ENCODE measurements at places on chromosomes 1 and 21.

GRCh38 chr1:98355656-98356383 is 305.7 kb upstream of the SNX7 start:
- no peak for DNase-seq

GRCh38 chr1:82830690-82831380 is 1030.1 kb downstream of the ADGRL2 start:
- DNase-seq = no peak

DNA sequence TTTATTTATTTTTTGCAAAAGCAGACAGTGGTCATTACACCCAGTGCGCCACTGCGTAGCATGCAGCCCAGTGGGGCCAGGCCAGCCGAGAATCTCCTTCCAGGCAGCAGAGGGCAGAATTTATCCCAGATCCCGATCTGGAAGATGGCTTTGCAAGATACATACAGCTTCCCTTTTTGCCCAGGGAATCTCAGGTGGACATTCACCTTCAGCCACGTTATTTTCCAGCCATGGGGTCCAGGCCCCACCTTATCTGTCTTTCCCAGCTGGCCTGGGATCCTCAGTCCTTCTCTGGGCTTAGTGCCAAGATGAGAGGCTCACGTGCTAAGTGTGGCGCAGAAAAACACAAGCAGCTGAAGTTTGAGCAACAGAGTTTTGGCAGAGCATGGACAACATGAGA is 123.6 kb downstream of the AJAP1 start:
- no peak for DNase-seq

GRCh38 chr1:201424146-201424545 is 2.6 kb upstream of the TNNI1 start:
- no peak for DNase-seq

GRCh38 chr1:157278383-157279137 is 140.4 kb upstream of the ETV3 start:
- no peak for DNase-seq

DNA sequence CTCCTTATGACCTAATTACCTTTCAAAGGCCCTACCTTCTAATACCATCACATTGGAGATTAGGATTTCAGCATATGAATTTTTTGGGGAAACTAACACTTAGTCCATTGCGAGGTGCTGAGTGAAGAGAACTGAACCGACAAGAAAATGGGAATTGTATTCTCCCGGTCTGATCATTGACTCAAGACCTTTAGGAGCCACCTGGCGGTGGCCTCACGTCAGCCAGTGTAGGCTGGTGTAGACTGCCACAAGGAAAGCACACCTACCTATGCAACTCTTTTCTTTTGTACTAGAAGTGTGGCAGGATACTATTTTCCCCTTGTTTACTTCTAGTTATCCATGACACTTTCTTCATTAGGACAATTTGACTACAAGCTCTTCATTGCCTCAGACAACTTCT is 333.5 kb upstream of the B3GALT2 start:
- no peak for DNase-seq

- DNase-seq = no peak
Measured at GRCh38 chr1:64986903-64987871, 20.8 kb upstream of the JAK1 start.

GRCh38 chr1:184975208-184975870 is 1.0 kb upstream of the NIBAN1 start:
- no peak for DNase-seq

- no peak for DNase-seq
Measured at GRCh38 chr1:151920149-151920548, 10.8 kb upstream of the THEM4 start.

DNA sequence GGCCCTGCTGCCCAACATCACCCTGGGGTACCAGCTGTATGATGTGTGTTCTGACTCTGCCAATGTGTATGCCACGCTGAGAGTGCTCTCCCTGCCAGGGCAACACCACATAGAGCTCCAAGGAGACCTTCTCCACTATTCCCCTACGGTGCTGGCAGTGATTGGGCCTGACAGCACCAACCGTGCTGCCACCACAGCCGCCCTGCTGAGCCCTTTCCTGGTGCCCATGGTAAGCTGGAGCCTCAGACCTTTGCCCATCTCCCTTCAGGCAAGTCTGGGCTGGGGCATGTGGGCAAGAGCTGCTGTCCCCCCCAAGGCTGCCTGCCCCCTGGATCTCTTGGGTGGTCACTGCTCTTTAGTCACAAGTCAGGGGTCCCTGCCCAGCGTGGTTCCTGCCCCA is 8.8 kb upstream of the ZBTB48 start:
- DNase-seq = no peak

- no peak for DNase-seq
Measured at GRCh38 chr1:28229996-28230395, 2.8 kb downstream of the DNAJC8 start.

GRCh38 chr1:38563942-38564735 is 295.4 kb downstream of the RRAGC start:
- DNase-seq = no peak

DNA sequence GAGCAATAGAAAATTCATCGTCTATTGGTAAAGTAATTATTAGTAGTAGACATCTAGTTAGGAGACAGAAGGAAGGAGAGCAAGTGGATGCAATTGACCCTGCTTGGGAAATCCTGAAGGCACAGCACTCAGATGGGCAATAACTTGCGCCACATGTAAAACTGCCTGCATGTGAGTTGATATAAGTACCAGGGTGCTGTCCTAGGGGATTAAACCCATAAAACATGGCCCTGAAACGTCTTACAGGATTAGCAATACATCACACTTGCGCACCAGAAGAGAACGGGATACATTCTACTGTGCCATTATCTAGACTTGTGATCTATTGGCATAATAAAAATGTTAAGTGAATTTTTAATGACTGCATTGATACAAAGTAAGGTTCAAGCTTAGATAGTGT is 277.5 kb upstream of the LYPLAL1 start:
- DNase-seq = no peak

DNA sequence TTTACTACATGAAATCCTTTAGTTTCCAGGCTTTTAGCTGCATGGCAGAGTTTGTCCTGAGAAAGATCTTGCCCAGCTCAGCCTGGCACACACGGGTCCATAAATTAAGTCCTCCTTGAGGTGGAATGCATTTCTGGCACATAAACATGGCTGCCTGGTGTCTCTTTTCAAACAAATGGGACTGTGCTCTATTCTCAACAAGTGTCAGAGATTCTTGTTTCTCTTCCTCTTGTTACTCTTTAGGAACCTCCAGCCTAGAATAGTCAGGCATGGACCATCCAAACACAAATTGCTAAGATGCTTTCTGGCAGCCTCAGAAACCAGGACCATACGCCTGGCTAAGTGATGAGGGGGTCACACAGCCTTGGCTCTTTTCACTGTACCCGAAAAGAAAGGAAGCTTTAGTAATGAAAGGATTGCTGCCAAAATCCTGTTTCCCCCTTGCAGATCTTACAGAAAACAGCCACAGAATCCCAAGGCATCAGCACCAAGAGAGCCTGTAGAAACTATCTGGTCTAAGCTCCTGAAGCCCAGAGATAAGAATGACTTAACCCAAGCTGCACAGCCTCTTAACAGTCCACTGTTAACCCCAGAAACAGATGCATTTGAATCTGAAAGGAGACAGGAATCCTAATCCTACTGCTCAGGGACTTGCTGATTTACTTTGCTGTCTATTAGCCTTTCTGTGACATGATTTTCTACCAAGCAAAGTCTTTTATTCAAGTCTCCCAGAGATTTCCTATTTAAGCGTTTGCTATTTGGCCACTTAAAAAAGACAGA is 31.9 kb upstream of the NRDC start:
- no peak for DNase-seq

DNA sequence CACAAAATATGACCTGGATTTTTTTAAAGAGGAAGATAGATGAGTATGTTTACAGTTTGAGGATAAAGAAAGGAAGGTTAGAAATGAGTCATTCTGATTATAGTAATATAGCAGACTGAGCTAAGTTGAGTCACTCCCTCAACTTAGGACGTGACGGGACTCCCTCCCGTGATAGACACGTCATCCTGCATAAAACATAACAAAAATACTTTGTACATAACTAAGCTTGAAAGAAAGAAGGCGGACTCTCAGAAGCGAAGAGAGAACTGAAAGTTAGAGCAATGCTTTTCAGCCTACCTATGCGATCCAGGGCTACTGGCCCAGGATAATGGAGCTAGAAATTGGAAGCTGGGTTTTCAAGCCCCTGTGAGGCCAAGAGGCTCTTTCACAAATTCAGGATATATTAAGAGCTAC is 53.0 kb upstream of the DESI2 start:
- peak; percentile 88 for DNase-seq

DNA sequence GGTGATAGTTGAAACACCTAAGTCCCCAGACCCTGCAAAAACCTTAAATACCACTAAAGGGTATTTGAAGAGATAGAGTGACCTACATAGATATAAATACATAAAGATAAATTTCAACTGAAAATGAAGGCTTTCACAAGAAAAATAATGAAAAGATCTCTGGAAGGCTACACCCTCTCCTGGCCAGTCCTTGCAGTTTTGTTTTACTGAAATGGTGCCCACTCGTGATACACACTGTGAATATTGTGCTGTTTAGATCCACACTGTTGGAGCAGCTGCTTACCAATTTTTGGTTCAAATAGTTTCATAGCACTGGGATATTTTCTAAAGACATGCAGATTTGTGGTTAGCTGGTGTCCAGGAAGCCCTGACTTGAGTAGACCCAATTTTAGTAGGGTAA is 31.5 kb upstream of the RNF187 start:
- no peak for DNase-seq

- no peak for DNase-seq
Measured at GRCh38 chr21:22885079-22885478, 1886.9 kb downstream of the NCAM2 start.

DNA sequence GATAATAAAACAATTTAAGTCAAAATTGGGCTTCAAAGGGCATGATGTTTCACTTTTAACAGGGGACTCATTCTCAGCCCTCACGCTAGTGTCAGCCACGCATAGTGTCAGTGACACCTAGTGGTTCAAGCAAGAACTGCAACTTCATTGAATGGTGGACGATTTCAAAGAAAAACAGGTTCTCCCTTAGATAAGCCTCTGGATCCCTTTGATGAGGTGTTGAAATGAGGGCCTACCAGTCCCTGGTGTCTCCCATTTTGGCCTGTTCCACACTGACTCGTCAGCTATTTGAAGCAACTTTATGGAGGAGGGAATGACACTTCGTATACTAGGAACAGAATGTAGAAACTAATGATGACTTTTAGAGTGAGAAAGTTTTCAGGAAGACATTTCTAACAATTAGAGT is 56.2 kb downstream of the FCRL5 start:
- peak; percentile 48 for DNase-seq

DNA sequence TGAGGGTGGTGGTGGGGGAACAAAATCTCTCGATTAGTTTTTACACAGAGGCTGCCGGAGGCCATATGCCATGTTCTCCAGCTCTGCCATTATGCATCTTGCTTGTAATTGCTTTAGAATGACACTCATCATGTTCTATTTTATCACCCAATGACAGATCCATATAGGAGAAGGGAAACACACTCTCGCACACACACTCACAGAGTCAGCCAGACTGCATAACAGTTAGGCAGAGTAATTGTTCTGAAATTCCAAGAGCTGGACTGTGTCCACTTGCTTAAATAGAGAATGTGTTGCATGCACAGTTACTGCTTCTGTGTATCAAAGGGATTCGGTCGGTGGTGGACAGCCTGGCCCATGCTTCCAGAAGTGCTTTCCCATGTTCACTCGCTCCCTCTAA is 30.6 kb downstream of the KCND3 start:
- DNase-seq = no peak

- DNase-seq = no peak
Measured at GRCh38 chr1:19087017-19087736, 122.9 kb downstream of the UBR4 start.

DNA sequence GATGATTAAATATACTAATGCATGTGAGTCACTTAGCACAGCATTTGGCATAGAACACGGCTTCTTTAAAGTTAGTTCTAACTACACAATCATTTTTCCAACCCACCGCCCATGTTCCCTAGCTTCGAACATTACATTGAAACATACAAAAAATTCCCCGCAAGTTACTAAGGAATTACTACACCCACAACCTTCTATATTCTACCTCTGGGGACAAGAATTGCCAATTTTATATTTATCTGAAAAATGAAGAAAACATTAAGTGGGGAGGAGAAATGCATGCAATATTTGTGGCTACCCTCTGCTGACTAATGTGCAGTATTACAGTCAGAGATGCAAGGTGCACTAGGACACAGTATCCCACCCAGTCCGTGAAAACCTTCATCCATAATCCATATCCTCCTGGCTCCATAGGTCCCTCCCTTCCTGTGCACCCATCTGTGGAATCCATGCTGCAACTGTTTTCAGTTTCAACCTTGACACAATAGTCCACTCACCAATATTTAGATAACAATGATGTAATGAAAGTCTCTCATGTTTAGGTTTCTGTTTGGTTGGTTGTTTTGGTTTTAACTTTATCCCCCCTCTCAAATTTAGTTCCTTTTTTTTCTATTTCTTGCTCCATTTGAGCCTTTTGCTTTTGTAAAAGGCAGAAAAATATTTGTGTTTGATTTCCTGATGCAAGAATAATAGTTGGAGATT is 31.6 kb downstream of the RGS5 start:
- DNase-seq = no peak

DNA sequence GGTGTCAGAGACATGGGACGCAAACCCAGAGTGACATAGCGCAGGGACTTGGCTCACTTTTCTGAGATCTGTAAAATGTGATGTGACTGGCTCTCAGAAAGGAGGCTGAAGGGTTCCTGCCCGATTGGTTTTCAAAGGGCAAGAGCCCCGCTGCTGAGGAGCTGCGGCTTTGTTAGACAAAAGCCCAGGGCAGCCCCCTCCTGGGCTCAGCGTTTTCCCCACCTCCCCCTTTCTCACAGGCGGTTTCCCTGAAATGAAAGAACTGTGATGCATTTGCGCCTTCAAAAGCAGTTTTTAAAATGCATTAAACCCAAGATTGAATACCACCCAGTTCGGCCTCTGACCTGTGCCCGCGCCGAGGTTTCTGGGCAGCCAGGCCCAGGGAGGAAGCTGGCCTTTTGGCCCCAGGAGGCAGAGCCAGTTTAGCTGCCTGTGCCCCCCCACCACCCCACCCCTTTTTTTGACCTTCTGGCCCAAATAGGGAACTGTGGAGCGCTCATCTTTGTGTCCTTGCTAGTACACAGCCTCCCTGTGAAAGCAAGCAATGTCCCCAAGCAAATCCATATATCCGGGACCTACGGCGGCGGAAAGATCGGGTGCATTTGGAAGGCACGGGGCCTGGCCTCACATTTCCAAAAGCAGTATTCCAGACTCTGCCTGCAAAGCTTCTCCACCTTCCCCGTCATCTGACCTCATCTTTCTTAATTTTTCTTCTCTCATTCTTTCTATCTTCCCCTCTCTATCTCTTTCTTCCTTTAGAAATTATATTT is 28.6 kb downstream of the CD247 start:
- no peak for DNase-seq

- DNase-seq = peak; percentile 37
Measured at GRCh38 chr1:174262349-174263241, 103.3 kb downstream of the RABGAP1L start.
